CD4-positive, CD25-positive, alpha-beta regulatory T cell (primary cell): ENCODE measurements at places on chromosomes 7 and 10. TPM values are rescaled to one million over a fixed set of nuclear protein-coding genes. Genes with fewer than 3 reads are reported as not detected.

Gene CFAP70
- 2.6 TPM for total RNA-seq

DNA sequence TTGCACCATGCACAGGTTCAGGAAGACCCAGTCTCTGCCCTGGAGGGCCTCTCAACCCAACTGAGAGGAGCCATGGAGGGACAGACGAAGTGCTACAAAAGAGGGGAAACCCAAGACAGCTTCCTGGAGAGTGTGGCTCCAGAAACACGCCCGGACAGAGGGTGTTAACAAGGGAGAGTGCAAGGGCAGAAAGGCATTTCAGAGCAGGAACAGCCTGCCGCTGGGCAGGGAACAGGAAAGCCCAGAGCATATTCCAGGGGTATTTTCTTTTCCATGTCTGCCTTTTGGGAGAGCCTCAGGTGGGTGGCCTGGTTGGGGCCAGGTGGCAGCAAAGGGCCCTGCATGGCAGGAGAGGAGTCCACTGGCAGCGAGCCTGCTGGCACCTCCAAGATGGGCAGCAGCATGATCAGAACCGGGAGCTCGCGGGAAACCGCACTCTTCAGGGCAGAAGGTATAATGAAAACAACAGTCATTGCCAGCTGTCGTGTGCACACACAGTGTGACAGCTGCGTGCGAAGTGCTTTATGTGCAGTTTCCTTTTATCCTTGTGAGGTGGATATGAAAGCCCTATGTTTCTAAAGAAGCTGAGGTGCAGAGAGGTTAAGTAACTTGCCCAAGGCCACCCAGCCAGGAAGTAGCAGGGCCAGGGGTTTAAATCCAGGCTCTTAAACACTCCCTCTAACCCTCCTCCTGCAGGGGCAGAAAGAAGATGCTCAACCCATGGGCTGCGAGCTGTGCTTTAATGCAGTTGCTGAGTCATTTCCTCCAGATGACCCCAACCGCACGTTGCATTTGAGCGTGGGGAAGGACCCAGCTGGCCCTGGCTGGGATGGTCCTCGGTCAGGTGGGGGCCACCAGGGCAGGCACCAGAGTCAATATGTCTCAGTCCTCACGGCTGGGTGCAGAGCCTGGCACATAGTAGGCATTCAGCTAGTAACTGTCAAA is 128.6 kb downstream of the OAT start:
- no peak overlapping the region for H3K27ac ChIP-seq
- no peaks in the 10 kb centered on the region for H3K4me1 ChIP-seq
- peak; percentile 4 for DNase-seq
- no peaks in the 10 kb centered on the region for H3K27me3 ChIP-seq
- no peak overlapping the region for H3K4me3 ChIP-seq

DNA sequence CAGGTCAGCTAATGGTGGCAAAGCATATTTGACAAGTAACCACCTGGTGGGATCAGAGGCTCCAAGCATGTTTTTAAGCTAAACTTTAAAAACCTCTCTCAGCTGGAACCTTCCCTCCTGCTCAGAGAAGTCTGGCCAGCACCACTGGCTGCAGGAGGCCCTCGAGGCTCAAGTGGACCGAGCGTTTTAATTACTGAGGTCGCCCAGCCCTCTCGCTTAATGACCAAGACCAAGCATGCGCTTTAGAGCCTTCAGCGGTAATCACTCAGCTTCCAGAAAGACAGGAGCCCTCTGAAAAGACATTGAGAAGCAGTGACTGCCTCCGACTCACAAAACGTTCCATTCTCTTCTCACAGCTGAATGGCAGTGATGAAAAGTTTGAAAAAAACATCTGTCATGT is 383.4 kb upstream of the ADARB2 start:
- H3K27me3 ChIP-seq, result no peaks in the 10 kb centered on the region
- no peaks in the 10 kb centered on the region for H3K36me3 ChIP-seq
- no peak for DNase-seq

- no peak for DNase-seq
- no peak overlapping the region for H3K4me3 ChIP-seq
- H3K27me3 ChIP-seq, result peaks cover 30% of the 10 kb centered on the region
Measured at GRCh38 chr7:103989785-103990767, 618 bp upstream of the RELN start.

GRCh38 chr7:45688382-45688781 is 114.2 kb downstream of the ADCY1 start:
- H3K27me3 ChIP-seq, result no peaks in the 10 kb centered on the region
- no peak overlapping the region for H3K27ac ChIP-seq
- DNase-seq, result no peak
